Activated CD4-positive, alpha-beta T cell treated with anti-CD3 and anti-CD28 coated beads, Interleukin-10, Interleukin-2, amounts not matched to agents 100 ng/mL and 50 ng/mL, durations not matched to agents 16 hours and 8 hours (primary cell): ENCODE measurements at places on chromosomes 3 and 15.

DNA sequence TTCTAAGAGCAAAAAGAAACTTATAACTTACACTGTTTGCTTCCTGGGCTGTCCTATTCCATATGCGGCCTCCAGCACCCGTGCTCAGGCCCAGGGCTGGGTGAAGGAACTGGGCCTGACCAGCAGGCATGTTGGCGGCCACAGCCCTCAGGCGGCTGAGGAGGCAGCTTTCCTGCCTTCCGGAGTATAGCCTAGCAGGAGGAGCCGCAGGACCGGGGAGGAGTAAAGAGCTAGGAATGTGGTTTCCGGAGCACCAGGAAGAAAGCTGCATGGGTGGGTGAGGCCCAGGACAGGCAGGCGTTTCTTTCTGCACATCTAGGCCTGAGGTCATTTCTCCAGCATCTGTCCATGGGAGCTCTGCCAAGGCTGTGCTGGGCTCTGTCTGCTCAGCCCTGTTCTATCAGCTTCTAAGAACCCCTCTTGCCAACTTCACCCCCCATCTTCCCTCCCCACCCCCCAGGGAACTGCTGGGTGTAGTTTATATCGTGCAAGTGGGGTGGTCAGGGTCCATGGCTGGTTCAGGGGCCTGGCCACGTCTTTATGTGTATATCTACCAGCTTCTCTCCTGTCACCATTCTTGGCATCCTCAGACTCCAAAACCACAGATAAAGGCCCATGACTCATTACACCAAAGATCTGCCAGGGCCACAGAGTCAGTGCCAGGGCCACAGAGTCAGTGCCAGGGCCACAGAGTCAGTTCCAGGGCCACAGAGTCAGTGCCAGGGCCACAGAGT is 7.8 kb upstream of the KIF7 start:
- no peak for DNase-seq

- no peak for DNase-seq
Measured at GRCh38 chr3:160105907-160106584, 117.4 kb downstream of the IL12A start.

DNA sequence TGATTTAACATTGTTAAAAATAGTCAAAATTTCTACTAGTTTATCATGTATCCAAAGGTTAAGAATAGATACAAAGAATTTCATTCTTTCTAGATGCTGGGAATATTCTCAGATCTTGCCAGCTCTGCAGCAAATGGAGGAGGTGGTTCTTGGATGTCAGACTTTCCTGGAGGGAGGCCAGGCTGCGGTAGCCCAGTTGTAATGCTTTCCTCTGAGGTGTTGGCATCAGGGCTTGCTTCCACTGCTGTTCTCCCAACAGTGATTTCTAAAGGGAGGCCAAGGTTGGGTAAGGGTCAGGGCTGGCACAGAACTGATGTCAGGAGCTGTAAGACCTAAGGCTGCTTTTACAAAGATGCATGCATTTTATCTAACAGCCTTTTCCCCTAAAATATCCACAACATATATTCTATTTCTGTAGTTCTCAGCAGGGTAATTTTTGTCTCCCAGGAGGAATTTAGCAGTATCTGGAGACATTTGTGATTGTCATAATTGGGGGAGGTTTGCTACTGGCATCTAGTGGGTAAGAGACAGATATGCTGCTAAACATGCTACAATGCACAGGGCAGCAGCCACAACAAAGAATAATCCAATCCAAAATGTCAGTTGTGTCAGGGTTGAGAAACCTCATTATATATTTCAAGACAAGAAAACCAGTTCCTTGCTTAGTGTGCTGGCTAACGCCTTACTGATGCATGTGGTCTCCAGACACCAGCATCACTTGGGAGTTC is 42.0 kb upstream of the SPTSSB start:
- DNase-seq, result no peak

DNA sequence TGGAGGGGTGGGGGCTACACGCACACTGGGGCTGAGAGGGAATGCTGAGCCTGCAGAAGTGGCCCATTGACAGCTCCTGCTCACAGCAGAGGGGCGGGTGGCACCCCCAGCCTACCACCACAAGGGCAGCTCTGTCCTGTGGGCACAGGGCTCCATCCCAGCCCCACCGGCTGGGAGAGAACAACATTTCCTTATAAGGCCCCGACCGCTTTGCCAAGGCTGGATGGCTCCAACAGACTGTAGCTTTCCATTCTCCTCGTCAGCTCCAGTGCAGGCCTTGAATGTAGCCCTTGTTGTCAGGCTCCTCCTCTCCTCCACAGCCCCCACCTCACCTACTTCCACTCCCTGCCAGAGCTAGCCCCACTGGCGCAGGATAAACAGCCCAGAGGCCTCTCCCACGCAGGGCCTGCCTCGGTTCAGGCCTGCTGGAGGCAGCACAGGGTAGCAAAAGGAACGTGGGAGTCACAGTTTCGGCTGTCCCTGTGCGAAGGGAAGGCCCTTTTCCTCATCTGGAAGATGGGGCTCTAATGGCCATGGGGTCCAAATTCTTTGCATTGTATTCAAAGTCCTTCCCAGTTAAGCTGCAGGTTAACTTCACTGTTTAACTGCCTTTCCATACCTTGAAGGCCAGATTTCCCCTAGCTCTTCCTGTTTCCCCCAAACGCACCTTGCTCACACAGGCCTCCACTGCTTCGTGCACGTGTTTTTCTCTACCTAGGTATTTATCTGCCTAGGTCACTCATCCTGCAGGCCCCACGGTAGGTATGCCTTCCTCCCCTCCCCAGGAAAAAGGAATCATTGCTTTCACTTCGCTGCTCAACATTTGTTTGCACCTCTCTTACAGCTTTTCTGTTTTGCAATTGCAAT is 101.6 kb upstream of the LPP start:
- DNase-seq, result no peak

GRCh38 chr3:141286856-141287255 is 55.2 kb downstream of the PXYLP1 start:
- DNase-seq, result no peak

GRCh38 chr3:39139442-39139841 is 13.9 kb downstream of the CSRNP1 start:
- no peak for DNase-seq

- peak; percentile 29 for DNase-seq
Measured at GRCh38 chr15:32844118-32844711, 126.4 kb downstream of the GREM1 start.

- DNase-seq, result no peak
Measured at GRCh38 chr15:71362987-71363968, 248.0 kb downstream of the THSD4 start.
